ENCODE measurements at places on chromosomes 12 and 14.

GRCh38 chr12:76623931-76624330 lies 64.4 kb upstream of the OSBPL8 start:
- DNase-seq, result no peak

- no peak for DNase-seq
Measured at GRCh38 chr14:26846388-26846787, 248.6 kb upstream of the NOVA1 start.

- DNase-seq, result peak; percentile 14
Measured at GRCh38 chr12:34404377-34405285, 382.3 kb downstream of the ALG10 start.

- no peak for DNase-seq
Measured at GRCh38 chr12:109493090-109493489, 15.7 kb downstream of the UBE3B start.

- no peak for DNase-seq
Measured at GRCh38 chr12:6547987-6548386, 7.9 kb downstream of the IFFO1 start.

GRCh38 chr14:76917745-76918255 lies 91.6 kb downstream of the LRRC74A start:
- DNase-seq, result no peak

DNA sequence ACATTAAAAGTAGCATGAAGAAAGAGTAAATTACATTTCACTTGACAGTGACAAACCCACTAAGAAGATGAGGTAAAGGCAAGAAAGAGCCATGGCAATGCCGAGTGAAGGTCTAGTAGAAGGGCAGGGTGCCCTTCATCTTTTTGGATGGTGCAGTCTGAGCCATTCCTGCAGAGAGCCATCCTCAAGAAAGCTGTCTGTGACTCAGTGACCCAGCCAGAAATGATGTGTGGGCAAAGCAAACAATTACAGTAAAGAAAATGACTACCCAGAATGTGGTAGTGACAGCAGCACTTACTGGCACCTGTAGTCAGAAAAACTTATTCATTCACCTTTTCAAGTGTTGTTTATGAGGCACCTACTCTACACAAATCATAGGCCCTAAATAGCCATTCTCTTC lies 281.7 kb downstream of the DUSP6 start:
- no peak for DNase-seq

- DNase-seq, result no peak
Measured at GRCh38 chr14:36944307-36945010, 227.9 kb downstream of the SLC25A21 start.

DNA sequence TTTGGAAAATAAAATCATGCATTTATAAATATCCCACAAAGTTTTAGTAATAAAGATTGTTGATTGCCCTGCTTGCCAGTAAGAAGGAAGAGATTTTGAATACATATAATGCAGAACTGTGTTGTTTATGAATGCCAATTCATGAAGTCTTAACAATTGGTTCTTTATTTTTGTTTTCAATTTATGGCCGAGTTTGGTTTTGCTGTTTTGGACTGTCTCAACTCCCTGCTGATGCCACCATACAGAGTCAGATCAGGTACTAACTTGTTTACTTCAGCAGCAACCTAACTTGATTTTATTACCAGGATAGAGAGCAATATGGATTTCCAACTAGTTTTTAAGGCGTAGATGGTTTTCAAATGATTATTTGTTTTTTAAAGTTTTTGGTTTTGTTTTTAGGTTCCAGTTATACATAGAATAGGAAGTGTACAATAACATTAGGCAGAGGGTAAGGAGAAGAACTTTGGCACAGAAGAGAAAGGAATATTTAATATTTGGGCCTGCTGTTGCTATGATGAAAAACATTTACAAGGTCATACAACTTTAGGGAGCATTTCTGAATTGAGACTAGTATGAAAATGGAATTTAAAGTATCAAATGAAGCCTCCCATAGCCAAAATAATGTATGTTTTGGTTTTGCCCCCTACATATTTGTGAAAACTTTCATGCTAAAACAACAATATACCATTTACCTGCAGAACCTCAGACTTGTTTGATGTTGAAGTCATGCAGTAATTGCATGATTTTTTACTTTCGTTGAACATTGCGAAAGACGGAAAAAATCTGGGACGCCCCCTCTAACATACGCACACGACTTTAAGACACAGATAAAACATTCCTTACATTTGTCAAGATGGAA lies 904 bp upstream of the FAM177A1 start:
- no peak for DNase-seq

Data from CD4-positive, alpha-beta T cell treated with Interleukin-15 for 1 hour (primary cell).